Activated CD8-positive, alpha-beta T cell treated with anti-CD3 and anti-CD28 coated beads, Interleukin-2, amount 10 ng/mL, durations not matched to agents 7 days and 5 days (primary cell): ENCODE measurements at places on chromosomes 2 and 18.
A peak's percentile ranks its signal among the peaks of the same experiment; 100 is the strongest.

- DNase-seq, result peak; percentile 24
Observed at GRCh38 chr2:63698786-63699548, 110.2 kb downstream of the MDH1 start.

DNA sequence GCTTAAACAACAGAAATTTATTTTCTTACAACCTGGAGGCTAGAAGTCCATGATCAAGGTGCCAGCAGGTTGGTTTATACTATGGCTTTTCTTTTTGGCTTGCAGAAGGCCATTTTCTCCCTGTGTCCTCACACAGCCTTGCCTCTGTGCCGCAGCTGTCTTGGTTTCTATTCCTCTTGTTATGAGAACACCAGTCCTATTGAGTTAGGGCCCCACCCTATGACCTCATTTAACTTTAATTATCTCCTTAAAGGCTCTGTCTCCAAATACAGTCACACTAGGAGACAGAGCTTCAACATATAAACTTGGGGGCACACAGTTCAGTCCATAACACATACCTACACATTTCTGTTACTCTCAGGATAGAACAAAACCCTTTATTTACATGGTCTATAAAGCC lies 17.3 kb upstream of the RHOB start:
- DNase-seq, result no peak

DNA sequence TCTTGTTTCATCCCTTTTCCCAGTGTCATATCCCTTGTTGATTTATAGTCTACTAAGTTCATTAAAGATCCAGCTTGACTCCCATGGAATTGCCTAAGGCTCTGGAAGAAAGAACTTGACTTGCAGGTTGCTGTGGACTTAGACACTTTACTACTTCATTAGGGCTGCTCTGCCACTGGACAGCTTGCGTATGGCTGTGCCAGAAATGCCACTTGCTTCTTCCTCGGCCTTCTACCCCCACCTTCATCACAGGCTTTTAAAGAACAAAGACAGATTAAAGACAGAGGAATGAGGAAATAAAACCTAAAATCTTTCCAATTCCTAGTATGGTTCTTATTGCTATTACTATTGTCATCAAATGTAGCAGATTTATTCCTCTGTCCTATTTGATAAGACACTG lies 591.7 kb downstream of the BCL11A start:
- DNase-seq, result no peak

- DNase-seq, result peak; percentile 71
Observed at GRCh38 chr2:195318440-195319111, 338.4 kb upstream of the SLC39A10 start.

- no peak for DNase-seq
Observed at GRCh38 chr18:22221350-22221749, 52.0 kb downstream of the GATA6 start.

GRCh38 chr2:26448651-26449050 lies 29.3 kb downstream of the OTOF start:
- DNase-seq, result no peak

DNA sequence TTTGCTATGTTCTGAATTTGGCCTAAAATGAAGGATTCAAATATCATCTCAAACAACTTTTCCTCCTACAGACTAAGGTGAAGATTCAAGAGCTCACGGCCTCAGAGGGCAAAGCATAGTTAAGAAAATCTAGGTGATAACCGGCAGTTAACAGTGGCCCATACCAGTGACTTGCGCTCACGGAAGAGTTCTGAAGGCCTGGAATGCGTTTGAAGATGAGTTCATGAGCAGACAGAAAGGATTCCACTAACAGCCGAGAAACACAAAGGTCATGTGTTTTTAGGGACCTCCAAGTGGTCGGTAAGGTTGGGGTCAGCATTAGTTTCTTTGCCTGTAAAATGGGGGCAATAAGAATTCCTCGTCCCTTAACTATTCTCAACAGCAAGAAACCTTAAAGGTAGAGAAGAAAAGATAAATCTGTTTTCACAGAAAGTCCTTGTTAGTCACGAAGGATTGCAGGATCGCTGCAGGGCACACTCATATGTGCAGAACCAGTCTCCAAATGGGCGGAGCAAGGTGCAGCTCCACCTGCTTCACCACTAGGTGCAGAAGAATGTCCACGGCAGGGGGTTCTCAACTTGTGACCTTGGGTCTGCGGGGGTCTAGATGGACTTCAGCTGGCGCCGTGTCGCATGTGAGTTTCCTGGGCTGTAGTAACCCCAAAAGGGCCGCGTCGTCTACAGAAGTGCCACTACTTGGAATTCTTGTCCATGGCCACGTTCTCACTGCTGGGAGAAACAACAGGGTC lies 708 bp upstream of the RPIA start:
- peak; percentile 67 for DNase-seq

DNA sequence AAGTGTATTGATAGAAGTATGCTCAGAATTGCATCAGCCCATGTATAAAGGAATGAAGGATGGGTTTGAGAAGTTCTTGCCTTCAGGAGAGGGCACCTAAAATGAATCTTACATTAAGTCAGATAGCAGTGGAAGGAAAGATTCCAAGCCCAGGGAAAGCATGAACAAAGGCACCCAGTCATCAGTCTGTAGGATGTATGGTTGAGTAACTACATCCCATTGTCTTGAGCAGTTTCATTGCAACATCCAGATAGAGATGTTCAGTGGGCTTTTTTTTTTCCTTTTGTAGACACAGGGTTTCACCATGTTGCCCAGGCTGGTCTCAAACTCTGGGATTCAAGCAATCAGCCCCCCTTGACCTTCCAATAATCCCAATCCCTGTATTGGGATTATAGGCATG lies 80.7 kb downstream of the ARHGAP28 start:
- no peak for DNase-seq

DNA sequence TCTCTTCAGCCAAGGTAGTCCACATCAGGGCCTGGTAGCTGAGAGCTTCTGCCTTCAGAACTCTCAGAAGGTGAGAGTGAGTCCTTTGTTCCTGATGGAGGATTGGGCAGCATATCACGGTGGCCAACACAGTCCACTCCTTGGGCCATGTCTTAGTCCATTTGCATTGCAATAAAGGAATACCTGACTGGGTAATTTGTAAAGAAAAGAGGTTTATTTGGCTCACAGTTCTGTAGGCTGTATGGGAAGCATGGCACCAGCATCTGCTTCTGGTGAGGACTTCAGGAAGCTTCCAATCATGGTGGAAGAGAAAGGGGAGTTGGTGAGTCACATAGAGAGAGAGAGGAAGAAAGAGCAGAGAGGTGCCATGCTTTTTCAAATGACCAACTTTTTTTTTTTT lies 98.8 kb downstream of the ADCYAP1 start:
- DNase-seq, result no peak

DNA sequence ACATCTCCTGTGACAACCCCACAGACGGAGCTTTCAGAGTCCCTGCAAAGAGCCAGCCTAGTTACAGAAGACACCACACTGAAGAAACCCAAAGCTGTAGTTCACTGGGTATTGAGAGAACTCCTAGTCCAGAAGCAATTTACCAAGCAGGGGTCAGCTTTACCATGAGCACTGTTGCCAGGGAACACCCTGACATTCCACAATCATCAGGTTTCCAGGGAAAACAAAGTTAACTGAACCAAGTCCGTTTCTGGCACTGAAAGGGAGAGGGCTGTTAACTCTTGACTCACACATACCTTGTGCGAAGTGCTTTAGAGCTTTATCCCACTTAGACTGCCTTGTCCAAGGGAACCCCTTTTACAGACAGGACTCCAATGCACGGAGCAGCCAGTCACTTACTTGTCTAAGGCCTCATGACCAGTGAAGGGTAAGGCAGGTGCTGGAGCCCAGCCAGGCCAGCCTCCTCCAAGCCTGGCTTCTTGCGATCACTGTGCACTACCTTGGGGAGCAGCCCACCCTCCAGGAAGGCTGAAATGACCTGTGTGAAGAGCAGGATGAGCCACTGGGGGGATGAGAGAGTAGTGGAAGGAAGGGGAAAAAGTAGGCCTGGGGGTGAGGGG lies 53.9 kb downstream of the REEP1 start:
- DNase-seq, result no peak

GRCh38 chr18:31736630-31737029 lies 24.1 kb downstream of the SLC25A52 start:
- DNase-seq, result no peak

- no peak for DNase-seq
Observed at GRCh38 chr2:149100739-149101699, 62.5 kb downstream of the LYPD6B start.

- DNase-seq, result peak; percentile 96
Observed at GRCh38 chr18:23071285-23071684, 64.0 kb upstream of the CABLES1 start.

DNA sequence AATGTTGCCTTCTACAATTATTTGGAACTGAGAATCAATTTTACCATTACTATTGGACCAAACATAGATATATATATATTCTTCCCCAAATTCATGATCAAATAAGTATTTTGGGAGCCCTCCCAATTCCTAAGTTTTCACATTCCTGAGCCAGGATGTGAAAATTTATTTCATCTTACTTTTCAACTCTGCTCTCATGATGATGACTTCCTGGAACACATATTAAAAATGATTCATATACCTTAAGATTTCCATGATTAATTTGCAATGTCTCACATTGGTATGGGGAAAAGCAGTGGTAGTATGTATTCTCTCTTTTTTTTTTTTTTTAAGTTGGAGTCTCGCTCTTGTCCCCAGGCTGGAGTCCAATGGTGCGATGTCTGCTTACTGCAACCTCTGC lies 596.1 kb upstream of the ZEB2 start:
- DNase-seq, result no peak

DNA sequence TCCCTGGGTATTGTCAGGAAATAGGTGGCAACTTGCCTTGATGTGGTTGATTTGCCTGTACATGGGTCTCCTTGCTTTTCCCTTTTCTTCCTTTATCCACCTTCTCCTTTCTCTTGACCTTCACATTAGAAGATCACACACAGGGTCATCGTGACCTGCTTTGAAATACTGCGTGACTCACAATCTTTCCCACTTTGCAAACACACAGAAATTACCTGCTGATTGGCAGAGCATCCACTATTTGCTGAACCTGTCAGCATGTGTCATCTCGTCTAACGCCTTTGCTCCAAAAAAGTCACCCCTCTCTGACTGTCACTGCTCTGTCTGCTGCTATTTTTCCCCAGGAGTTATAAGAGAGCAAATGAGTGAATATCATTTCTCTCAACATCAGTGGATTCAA lies 60.8 kb downstream of the MYO3B start:
- no peak for DNase-seq

DNA sequence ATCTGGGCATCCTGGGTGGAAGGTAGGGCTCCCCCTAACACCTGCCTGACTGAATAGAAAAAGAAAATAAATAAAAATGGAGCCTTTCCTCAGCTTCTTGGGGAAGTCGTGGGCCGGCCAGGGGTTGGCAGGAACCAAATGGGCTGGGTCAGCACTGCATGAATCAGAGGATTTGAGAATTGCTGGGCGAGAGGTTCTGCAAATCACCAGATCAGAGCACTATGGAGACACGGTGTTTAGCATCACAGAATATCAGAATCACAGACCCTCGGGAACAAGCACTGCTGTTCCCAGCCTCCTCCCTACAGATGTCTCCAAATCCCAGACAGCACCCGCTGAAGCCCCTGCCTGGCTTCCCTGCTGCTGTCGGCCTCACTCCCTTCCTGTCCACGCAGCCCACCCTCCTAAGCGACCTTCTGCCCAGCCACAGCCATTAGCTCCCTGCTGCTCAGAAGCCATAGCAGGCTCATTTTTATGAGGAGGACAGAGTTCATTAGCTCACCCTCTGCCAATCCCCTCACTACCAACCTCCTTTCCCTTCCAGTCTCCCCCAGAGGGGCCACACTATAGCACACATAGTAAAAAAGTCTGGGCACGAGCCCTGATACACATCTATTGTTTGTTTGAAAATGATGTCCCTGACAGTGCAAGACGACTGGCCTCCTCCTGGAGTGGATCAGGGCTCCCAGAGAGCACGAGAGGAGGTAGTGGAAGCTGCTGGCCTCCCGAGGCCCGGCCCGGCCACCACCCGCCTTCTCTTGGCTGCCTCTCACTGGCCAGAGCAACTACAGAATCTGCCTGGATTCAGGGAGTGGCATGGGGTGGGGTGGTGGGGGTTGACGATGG lies 64.6 kb upstream of the TAF1B start:
- no peak for DNase-seq

- DNase-seq, result no peak
Observed at GRCh38 chr18:46676182-46676835, 19.3 kb upstream of the LOXHD1 start.

GRCh38 chr2:233428008-233428407 lies 73.7 kb downstream of the DGKD start:
- DNase-seq, result no peak

DNA sequence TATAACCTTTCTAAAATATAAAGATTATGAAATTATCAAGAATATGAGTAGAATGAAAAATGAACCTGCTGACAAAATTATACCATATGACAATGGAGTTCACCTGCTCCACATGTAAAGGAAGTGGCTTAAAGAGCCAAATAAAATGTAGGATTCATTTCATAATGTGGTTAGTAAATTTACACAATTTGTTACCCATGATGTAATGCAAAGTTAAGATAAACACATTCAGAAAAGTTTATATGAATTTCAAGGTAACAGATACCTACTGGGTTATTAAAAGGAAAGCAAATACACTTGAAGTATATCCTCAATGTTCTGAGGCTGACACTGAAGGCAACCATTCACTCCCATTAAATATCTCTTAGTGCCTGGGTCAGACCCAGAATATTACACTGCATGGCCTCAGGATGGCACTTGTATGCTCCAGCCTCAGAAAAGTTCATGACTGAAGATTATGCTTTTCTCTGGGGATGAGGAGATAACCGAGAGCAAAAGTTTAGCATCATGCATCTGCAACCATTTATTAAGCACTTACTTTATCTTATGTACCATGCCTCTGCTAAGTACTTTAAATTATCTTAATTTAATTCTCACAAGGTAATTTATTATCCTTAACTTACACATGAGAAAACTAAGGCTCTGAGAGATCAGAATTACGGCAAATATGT lies 6.2 kb downstream of the STRN start:
- DNase-seq, result no peak

DNA sequence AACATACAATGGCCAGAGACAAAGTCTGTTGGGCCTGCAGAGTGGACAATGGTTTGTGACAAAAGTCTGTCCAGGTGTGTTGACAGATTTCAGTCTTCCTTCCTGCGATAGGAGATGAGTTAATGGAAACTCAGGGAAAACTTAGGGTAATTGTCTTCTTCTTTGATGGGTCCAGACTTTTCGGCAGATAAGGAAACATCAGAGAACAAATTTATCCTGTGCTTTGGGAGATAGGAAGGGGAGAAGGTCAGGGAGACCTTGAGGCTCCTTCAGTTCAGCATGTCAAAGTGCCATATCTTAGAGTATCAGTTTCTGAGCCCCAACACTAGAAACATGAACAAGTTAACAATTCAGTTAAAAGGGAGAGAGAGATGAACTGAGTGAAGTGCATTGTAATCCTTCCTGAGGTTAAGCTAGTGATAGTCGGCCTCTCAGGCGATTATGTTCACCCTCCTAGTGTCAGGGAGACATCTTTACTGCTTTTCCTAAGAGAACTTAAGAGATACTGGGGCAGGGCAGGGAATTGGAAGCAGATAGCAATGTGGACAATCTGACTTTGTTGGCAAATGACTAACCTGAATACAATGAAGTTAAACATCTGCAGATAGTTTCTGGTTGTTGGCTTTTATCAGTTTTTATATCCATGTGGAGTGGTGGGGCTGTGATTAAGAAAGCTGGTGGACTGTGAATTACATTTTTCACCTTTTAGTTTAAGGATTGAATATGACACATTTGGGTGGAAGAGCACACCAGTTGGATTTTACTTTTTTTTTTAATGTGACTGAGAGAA lies 248.8 kb upstream of the FN1 start:
- no peak for DNase-seq

GRCh38 chr2:153509133-153509532 lies 30.6 kb upstream of the RPRM start:
- no peak for DNase-seq
